ENCODE measurements at places on chromosomes 3 and 15.
A peak's percentile ranks its signal among the peaks of the same experiment; 100 is the strongest.

- DNase-seq = no peak
Observed at GRCh38 chr3:63450023-63450422, 171.9 kb downstream of the SYNPR start.

- DNase-seq = peak; percentile 9
Observed at GRCh38 chr3:55434789-55435188, 52.3 kb downstream of the WNT5A start.

DNA sequence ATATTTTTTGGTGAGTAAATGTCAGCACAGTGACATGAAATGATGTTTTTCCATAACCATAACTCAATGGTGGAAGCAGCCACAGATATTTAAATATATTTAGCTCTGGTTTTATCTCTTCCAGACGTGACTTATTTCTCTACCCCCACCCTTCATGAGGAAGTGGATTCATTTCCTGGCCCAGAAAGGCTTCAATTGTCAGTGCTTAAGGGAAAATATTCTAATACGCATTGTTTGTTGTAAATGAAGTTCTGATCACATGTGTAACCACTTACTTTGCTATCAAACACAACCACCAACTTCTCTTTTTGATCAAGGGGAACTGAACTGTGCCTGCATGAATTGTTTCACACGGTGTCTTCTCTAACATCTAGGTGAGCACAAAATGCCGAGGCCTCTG lies 14.0 kb downstream of the CLDN16 start:
- peak; percentile 85 for DNase-seq

GRCh38 chr3:72482589-72483321 lies 365.5 kb downstream of the SHQ1 start:
- peak; percentile 88 for DNase-seq

- no peak for DNase-seq
Observed at GRCh38 chr15:40930430-40931299, 1.5 kb downstream of the DLL4 start.

DNA sequence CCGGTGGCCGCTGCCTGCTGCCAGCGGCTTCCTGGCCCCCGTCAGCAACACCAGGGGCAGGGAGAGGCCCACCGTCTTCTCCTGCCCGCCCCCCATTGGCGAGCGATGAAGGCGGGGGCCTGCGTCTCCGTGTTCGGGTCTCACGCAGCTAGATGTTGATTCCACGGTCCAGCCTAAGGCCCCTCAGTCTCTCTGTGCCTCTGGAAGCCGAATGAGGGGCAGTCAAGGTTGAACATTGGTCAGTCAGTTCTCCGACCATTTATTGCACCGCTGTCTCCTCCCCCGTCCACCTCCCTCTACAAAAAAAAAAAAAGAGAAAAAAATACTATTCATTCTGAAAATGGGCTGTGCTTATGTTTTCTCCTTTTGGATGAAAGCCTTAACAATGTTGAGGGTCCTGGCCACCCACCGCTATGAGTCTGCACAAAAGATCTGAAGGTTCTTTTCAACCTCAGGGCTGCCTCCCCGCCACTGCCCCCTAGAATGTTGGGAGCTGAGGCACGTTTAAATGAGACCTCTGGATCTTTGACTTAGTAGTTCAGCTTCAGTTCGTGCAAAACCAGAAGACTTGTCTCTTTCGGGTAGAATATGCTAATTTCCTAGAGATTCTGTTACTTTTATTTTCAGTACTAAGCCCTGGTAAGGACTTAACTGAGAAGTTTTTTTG lies 736 bp downstream of the IREB2 start:
- DNase-seq = no peak

GRCh38 chr15:38080651-38081275 lies 146.3 kb downstream of the TMCO5A start:
- no peak for DNase-seq

- no peak for DNase-seq
Observed at GRCh38 chr3:175728566-175728965, 869.4 kb downstream of the NAALADL2 start.

- DNase-seq = no peak
Observed at GRCh38 chr3:127442506-127442905, 148.0 kb downstream of the TPRA1 start.

DNA sequence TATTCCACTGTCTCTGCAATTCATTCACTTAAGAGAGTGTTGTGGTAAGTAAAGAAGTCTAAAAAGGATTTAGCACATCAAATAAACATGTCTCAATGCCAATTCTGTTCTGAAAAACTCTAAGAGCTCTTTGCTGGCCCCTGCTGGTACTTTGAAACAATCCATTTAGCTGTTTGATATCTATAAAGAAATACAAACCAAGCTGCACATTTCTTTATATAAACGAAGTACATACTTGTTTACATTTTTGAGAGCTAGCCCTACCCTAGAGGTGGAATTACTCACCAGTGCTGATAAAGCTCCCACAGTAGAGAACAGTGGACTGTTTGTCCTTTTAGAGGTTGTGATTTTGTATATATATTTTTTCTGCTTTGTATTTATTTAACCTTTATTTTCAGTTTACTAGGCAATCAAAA lies 75.5 kb downstream of the NEDD4 start:
- peak; percentile 61 for DNase-seq

DNA sequence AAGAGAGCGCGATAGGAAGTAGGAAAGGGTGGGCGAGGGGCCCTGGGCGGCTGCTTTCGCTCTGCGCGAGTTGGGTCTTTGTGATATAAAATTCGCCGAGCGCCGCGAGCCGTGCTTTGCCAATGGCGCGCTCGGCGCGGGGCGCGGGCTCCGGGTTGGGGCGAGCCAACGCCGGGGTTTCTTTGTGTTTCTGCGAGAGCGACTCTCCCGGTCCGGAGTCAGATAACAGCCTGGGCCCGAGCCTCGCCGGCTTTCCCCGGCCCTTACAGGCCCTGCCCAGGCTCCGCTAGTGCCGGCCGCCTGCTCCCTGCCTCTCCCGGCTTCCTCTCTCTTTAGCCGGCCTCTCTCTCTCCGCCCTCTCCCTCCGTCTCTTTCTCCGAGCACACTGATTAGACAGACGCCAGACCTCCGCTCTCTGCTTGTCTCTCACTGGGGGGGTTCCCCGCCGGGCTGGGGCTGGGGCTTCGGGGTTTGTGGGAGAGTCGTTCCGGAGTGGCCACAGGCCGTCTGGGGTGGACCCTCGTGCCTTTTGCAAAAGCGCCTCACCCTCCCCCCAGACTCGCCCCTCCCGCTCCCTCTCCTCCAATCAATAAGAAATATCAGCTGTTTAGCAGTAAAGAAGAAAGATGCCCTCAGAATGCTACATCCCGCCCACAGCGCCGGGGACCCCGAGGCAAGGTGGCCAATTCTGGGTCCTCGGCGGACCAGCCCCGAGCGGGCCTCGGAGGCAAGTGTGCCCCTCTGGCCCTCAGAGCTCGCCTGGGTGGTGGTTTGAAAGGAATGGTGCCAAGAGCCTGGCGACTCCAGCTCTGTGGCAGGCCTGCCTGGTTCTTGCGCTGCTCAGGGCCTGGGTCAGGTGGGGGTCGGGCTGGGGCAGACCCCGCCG lies 2.9 kb downstream of the NR2F2 start:
- peak; percentile 20 for DNase-seq

DNA sequence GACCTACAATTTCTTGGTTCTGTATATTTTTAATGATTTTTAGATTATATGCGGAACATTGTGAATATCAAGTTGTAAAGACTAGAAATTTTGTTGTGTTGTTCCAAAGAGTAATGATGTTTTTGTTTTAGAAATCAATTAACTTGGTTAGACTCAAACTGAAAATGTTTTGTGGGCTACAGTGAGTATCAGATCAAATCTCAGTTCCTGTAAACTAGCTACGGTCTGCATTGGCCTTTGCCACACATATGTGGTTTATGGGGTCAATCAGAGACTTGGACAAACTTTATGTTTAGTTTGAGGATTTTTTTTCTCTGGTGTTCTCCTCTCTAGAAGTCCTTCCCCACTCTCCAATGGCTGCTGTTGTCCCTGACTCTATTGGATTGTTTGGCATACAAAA lies 308.0 kb upstream of the THRB start:
- no peak for DNase-seq

DNA sequence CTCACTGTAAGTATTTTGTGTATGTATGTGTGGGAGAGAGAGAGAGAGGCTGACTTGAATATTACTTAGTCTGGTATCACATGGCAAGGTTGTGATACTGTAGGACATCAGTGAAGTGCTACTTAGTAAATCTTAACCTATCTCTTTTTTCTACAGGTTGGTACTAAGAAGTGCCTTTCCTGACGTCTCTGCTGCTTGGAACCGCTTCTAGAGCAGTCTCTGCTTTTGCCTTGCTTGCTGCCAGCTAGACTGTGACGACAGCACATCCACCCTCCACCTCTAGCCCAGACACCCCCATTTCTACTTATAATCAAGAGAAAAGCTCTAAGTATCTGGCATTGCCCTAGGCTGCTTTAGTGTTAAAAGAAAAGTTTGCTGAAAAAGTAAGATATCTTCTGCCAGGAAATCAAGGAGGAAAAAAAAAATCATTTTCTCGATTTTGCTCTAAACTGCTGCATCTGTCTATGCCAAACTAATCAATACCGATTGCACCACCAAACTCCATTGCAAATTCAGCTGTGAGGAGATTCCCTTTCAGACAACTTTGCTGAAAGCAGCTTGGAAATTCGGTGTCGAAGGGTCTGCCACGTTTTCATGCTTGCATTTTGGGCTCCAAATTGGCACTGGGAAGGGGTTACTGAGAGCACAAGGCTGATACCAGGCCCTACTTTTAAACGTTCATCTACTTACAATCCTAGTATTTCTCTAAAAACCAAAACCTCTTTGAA lies 30.7 kb downstream of the MBNL1 start:
- DNase-seq = no peak

- peak; percentile 74 for DNase-seq
Observed at GRCh38 chr3:186286114-186286513, 75.9 kb downstream of the DGKG start.

GRCh38 chr3:112675349-112675748 lies 34.4 kb upstream of the CCDC80 start:
- DNase-seq = no peak

- DNase-seq = no peak
Observed at GRCh38 chr3:16545413-16546185, 32.1 kb upstream of the RFTN1 start.

GRCh38 chr15:56934269-56934668 lies 15.8 kb downstream of the TCF12 start:
- DNase-seq = no peak

GRCh38 chr3:105791919-105792786 lies 76.7 kb downstream of the CBLB start:
- DNase-seq = no peak

GRCh38 chr15:71448688-71449114 lies 333.4 kb downstream of the THSD4 start:
- DNase-seq = peak; percentile 71

- no peak for DNase-seq
Observed at GRCh38 chr3:160098926-160099626, 110.4 kb downstream of the IL12A start.

GRCh38 chr15:82999426-82999825 lies 12.0 kb downstream of the C15orf40 start:
- no peak for DNase-seq

DNA sequence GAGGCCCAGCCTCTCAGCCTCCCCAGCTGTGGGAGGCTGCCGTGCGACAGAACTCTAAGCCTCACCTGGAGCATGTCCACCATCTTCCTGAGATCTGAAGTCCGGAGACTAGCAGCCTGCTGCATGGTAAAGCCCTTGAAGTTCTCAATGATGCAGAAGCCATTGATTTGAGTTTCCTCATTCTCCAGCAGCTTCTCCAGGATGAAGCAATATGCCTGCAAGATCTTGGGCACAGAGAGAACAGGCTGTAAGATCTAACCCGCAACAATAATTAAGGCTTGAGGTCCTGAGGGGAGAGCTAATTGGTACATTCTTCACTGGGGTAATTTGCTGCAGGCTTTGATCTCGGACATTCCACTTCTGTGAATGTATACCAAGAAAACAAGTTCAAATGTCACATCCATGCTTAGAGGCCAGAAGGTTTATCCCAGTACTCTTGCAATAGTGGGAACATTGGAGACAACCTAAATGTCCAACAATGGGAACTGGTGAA lies 9.7 kb downstream of the RLBP1 start:
- DNase-seq = no peak

GRCh38 chr15:70063261-70063925 lies 34.3 kb downstream of the TLE3 start:
- DNase-seq = no peak

DNA sequence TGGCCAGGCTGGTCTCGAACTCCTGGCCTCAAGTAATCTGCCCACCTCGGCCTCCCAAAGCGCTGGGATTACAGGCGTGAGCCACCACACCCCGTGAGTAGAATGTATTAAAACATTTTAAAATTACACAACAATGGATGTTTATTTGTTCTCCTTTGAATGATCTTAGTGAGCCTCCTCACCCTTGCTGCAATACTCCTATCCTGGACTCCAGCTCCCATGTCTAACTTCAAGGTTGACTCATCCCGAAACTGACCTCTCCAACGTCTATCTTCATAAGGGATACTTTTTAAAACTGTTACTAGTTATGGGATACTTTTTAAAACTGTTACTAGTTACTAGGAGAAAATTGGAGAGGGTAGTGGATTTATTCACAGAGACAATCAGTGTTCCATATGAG lies 17.8 kb upstream of the RHCG start:
- DNase-seq = no peak

- DNase-seq = no peak
Observed at GRCh38 chr15:41169781-41170180, 53.7 kb upstream of the INO80 start.

DNA sequence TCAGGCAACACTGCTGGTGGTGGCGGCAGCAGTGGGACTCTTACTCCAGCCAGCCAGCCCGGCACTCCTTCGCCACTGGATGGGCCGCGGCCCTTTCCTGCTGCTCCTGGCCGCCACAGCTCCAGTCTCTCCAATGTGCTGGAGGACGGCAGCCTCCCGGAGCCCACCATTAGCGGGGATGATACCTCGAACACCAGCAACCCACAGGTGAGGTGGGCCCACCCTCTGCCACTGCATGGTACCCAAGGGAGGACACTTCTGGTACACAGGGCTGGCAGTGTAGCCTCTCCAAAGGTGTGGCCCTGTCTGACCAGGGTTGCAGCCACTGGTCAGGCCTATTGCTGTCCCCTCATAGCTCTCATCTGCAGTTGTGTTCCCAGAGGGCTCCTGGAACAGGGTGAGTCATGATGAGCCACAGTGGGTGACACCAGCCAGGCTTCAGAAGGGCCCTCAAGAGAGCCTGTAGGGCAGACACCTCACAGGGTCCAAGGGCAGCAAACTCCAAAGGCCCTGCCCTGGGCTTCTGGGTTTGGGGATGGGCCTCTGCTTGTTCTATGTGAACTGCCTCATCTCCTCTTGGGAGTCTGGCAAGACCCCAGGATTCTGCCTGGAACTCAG lies 20.8 kb downstream of the NBEAL2 start:
- peak; percentile 28 for DNase-seq

GRCh38 chr3:100637197-100637631 lies 27.8 kb downstream of the ADGRG7 start:
- no peak for DNase-seq

GRCh38 chr3:171825222-171825828 lies 15.0 kb upstream of the PLD1 start:
- no peak for DNase-seq

- no peak for DNase-seq
Observed at GRCh38 chr3:73332558-73332957, 271.1 kb downstream of the EBLN2 start.

- DNase-seq = peak; percentile 75
Observed at GRCh38 chr3:156489462-156489911, 65.4 kb downstream of the SSR3 start.

GRCh38 chr3:130626049-130626448 lies 109.1 kb downstream of the COL6A6 start:
- DNase-seq = no peak

- peak; percentile 82 for DNase-seq
Observed at GRCh38 chr3:20056725-20057611, 16.7 kb downstream of the KAT2B start.

- DNase-seq = peak; percentile 52
Observed at GRCh38 chr3:127457094-127457475, 133.4 kb downstream of the TPRA1 start.

- DNase-seq = no peak
Observed at GRCh38 chr3:29639578-29640290, 358.9 kb downstream of the RBMS3 start.

All from kidney capillary endothelial cell (primary cell).